Natural killer cell (primary cell): ENCODE measurements at places on chromosomes 1 and 21. TPM values are rescaled to one million over a fixed set of nuclear protein-coding genes. Genes with fewer than 3 reads are reported as not detected.
A peak's percentile ranks its signal among the peaks of the same experiment; 100 is the strongest.

The COL9A2 gene
- total RNA-seq: 2.6 TPM

The SLAMF1 gene
- total RNA-seq: 3.5 TPM

The C1orf116 gene
- 0.30 TPM for total RNA-seq

The ECM1 gene
- 0.42 TPM for total RNA-seq

The FALEC gene
- total RNA-seq: not detected

The WNT4 gene
- not detected for total RNA-seq

The CTSK gene
- total RNA-seq: 11.0 TPM

The NES gene
- not detected for total RNA-seq

The NCF2 gene
- total RNA-seq: 14.8 TPM

- no peaks in the 10 kb centered on the region for H3K36me3 ChIP-seq
- no peak for DNase-seq
- no peak overlapping the region for H3K27ac ChIP-seq
- no peak overlapping the region for H3K4me3 ChIP-seq
- H3K27me3 ChIP-seq: no peaks in the 10 kb centered on the region
These were observed 51.6 kb downstream of the ETS2 start for GRCh38 chr21:38857152-38857825.

DNA sequence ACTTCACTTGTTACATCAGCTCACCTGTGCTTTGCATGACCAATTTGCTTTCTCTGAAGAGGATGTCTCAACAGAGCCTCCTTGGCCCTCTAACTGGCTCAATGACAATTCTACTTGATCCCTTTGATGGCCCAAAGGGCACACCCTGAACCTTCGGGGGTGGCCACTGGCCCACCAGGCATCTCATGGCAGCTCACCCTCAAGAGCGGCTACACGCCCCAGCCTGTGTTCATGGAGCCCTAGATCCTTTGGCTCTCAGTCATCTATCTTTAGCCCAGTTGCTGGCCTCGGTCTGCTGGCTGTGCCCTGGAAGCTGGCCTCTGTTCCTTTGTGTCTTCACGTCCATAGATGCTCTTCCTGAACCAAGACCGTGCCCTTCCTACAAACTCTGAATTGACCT, 476.7 kb downstream of the NPHP4 start:
- no peaks in the 10 kb centered on the region for H3K27me3 ChIP-seq
- no peak for DNase-seq
- H3K36me3 ChIP-seq: no peaks in the 10 kb centered on the region

DNA sequence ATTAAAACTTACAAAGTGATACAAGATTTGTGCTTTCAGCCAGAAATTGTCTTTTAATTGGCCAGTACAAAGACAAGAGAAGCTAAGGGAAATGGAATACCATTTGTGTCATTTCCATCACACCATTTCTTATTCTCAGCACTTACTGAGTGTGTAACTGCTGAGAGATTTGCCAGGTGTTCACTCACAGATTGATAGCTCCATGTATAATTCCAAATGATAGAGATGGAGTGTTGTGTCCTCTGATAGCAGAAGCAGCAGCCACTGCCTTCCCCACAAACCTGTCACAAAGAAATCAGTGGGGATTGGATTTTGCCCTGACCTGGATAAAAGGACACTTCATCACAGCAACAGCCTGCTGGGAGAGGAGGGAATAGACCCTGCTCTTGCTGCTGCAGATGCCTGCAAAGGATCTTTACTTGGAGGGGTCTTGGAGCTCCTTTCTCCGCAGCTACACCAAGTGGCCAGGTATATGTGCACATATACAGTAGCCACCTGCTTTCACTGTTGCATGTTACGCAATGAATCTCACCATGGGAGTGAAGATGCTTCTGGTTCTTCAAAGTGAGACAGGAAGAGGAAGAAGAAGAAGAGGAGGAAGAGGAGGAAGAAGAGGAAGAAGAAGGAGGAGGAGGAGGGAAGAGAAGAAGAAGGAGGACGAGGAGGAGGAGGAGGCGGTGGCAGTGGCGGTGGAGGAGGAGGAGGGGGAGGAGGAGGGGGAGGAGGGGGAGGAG, 78.7 kb upstream of the KCNJ15 start:
- H3K4me1 ChIP-seq: no peaks in the 10 kb centered on the region
- no peak overlapping the region for H3K27ac ChIP-seq
- no peaks in the 10 kb centered on the region for H3K27me3 ChIP-seq

GRCh38 chr21:33561373-33561772, 18.5 kb downstream of the SON start:
- DNase-seq: no peak
- no peak overlapping the region for H3K4me3 ChIP-seq
- no peak overlapping the region for H3K27ac ChIP-seq
- H3K27me3 ChIP-seq: no peaks in the 10 kb centered on the region
- peaks cover 78% of the 10 kb centered on the region for H3K36me3 ChIP-seq

DNA sequence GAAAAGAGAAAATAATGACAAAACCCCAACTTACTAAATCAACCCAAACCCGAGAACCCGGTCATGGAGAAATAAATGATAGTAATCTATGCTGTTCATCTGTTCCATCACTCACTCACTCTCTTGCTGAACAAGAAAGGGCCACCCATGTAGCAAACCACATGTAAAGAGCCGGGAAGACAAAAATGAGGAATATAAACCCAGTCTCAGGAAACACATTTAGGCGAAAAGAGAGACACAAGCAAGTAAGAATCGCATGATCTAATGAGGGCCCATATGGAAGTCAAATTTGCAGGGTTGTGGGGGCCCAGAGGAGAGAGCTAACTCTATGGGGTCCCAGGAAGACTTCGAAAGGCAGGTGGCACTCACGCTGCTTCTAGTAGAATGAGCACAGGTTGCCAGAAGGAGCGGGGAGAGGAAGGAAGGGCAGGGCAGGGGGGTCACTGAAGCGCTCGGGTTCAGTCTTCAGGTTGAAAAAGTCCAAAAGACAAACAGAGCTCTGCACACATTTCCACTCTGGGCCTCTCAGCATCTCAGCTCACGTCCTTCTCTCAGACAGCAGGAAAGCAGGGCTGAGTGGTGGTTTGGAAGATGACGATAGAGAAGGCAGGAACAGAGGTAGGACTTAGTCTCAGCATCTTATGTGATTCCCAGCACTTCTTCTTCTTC, 142.9 kb upstream of the KRTAP19-8 start:
- H3K27me3 ChIP-seq: no peaks in the 10 kb centered on the region
- H3K4me1 ChIP-seq: peaks cover 5% of the 10 kb centered on the region
- no peak overlapping the region for H3K27ac ChIP-seq
- H3K4me3 ChIP-seq: no peak overlapping the region

DNA sequence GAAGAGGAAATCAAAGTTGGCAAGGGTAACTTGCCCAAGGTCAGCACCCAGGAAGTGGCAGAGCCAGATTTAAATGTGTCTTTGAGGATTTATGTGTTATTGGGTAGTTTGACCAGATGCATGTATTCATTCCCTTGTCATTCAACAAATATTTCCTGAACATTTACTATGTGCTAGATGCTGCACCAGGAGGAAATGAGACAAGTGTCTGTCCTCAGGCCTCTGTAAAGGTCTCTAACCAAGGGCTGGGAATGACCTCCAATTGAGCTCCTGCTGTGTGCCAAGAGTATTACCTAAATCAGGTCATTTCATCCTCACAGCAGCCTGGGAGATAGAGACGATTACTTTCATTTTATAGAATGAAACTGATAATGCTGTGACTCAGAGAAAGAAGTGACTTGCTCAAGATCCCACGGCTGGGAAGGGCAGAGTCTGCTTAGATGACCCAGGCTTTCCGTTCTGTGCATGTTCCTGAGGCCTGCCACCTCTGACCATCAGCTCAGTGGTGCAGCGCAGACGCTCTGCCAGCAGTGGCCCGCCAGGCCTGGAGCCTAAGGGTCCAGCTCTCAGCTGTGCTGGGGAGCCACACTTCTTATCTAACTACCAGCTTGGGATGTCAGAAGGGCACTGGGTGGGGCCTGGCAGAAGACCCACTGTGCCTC, 3.5 kb upstream of the TTC22 start:
- peak; percentile 15 for DNase-seq
- H3K27ac ChIP-seq: peak overlapping the region; percentile 74
- H3K4me1 ChIP-seq: peaks cover 82% of the 10 kb centered on the region
- H3K4me3 ChIP-seq: no peak overlapping the region
- no peaks in the 10 kb centered on the region for H3K27me3 ChIP-seq

GRCh38 chr1:210447456-210448057, 118.9 kb downstream of the HHAT start:
- H3K4me1 ChIP-seq: no peaks in the 10 kb centered on the region
- DNase-seq: no peak
- H3K27ac ChIP-seq: no peak overlapping the region
- no peaks in the 10 kb centered on the region for H3K27me3 ChIP-seq
- no peaks in the 10 kb centered on the region for H3K36me3 ChIP-seq

DNA sequence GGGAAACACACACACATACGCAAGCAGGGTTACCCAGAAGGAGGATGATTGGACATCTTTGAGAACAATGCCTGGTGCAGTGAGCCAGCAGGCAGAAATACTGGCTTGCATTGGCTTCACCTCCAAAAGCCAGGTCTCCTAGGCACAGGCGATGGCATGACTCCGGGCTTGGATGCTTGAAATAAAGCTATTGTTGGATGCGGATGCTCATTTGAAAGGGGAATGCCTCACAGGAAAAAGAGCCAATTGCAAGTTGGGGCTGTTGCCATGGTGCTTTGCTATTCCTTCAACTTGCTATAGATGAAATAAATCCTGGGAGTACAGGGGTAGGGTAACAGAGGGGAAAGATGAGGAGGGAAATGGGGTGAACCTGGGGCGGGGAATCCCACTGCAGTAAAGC, 180.7 kb upstream of the SGIP1 start:
- H3K36me3 ChIP-seq: no peaks in the 10 kb centered on the region
- peaks cover 23% of the 10 kb centered on the region for H3K4me1 ChIP-seq
- H3K27me3 ChIP-seq: no peaks in the 10 kb centered on the region
- no peak for DNase-seq

DNA sequence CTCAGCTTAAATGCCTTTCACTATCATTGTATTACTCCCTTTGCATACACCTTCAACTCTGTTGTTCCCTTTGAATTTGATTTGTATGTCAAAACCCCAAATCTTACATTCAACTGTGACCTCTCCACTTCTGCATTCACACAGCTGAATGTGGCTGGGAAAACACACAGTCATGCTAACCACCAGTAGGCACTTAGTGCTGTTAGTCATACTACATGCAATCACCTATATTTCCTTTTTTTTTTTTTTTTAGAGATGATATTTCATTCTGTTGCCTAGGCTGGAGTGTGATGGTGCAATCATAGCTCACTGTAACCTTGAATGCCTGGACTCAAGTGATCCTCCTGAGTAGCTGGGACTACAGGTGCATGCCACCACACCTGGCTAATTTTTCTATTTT, 16.2 kb downstream of the BTBD8 start:
- no peak overlapping the region for H3K4me3 ChIP-seq
- H3K27me3 ChIP-seq: no peaks in the 10 kb centered on the region
- H3K27ac ChIP-seq: no peak overlapping the region
- no peaks in the 10 kb centered on the region for H3K4me1 ChIP-seq
- no peak for DNase-seq

GRCh38 chr1:182568647-182569284, 20.3 kb downstream of the RNASEL start:
- H3K4me1 ChIP-seq: no peaks in the 10 kb centered on the region
- H3K27ac ChIP-seq: peak overlapping the region; percentile 3
- DNase-seq: no peak
- H3K36me3 ChIP-seq: peaks cover 7% of the 10 kb centered on the region
- H3K27me3 ChIP-seq: no peaks in the 10 kb centered on the region

- DNase-seq: no peak
- H3K4me3 ChIP-seq: no peak overlapping the region
- H3K27me3 ChIP-seq: no peaks in the 10 kb centered on the region
These were observed 335.3 kb downstream of the BRINP2 start for GRCh38 chr1:177505905-177506590.

GRCh38 chr1:43021547-43022474, 63.1 kb upstream of the SLC2A1 start:
- H3K27ac ChIP-seq: no peak overlapping the region
- no peaks in the 10 kb centered on the region for H3K36me3 ChIP-seq
- DNase-seq: no peak
- H3K27me3 ChIP-seq: no peaks in the 10 kb centered on the region
- no peak overlapping the region for H3K4me3 ChIP-seq

- no peaks in the 10 kb centered on the region for H3K36me3 ChIP-seq
- H3K4me1 ChIP-seq: no peaks in the 10 kb centered on the region
- no peak overlapping the region for H3K4me3 ChIP-seq
- H3K27me3 ChIP-seq: no peaks in the 10 kb centered on the region
- DNase-seq: no peak
- no peak overlapping the region for H3K27ac ChIP-seq
These were observed 16.2 kb downstream of the EDN2 start for GRCh38 chr1:41468122-41468762.

- H3K4me1 ChIP-seq: peaks cover 6% of the 10 kb centered on the region
- H3K27ac ChIP-seq: no peak overlapping the region
- H3K27me3 ChIP-seq: no peaks in the 10 kb centered on the region
- DNase-seq: no peak
- no peaks in the 10 kb centered on the region for H3K36me3 ChIP-seq
- H3K4me3 ChIP-seq: no peak overlapping the region
These were observed 17.5 kb downstream of the NCF2 start for GRCh38 chr1:183572721-183573120.

DNA sequence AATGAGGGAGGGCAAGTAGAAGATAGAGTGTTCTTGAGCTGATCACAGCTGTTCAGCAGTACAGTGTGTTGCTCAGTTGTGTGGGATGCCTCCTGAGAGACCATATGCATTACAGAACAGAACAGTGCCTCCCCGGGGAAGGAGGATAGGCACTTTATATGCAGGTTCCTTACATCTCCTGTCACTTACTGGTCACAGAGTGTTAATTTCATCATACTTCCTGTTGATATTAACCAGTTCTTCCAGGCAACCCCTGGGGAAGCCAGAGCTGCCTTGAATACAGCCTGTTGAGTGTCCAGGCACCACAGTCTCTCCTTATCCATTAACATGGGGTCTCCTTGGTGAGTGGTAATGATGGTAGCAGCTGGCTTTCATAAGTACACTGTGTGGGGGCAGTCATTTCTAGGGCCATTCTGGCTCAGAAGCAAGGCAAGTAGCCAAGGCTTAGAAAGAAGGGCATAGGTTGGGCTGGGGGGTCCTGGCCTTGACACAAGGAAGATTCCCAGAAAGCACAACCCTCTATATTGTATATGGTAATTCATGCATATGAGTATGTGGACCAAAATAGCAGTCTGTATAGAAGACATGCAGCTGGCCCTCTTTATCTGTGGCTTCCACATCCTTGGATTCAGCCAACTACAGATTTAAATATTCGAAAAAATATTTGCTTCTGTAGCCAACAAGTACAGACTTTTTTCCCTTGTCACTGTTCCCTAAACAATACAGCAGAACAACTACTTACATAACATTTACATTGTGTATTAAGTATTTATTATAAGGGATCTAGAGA, 142.4 kb downstream of the ZP4 start:
- no peak overlapping the region for H3K27ac ChIP-seq
- no peak for DNase-seq
- no peaks in the 10 kb centered on the region for H3K36me3 ChIP-seq
- no peak overlapping the region for H3K4me3 ChIP-seq
- H3K27me3 ChIP-seq: no peaks in the 10 kb centered on the region

DNA sequence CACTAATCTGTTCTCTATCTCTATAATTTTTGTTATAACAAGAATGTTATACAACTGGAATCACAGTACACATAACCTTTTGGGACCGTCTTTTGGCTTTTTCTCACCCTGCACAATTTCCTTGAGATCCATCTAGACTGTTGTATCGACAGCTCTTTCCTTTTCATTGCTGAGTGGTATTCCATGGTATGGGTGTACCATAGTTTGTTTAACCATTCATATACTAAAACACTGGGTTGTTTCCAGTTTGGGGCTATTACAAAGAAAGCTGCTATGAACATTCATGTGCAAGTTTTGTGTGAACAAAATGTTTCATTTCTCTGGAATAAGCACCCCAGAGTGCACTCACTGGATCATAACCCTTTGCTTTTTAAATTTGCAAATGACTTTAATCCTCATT, 15.4 kb upstream of the HCRTR1 start:
- H3K27me3 ChIP-seq: no peaks in the 10 kb centered on the region
- H3K4me1 ChIP-seq: no peaks in the 10 kb centered on the region
- H3K27ac ChIP-seq: no peak overlapping the region
- no peak for DNase-seq
